Esophagus mucosa (tissue), 1 donor: ENCODE measurements at places on chromosomes 12 and 14. TPM values are rescaled to one million over a fixed set of nuclear protein-coding genes. Genes with fewer than 3 reads are reported as not detected.

- ATAC-seq: no peak
Observed at GRCh38 chr14:58823312-58823711, 185.6 kb downstream of the DACT1 start.

GRCh38 chr12:56021889-56022497, 1.1 kb downstream of the IKZF4 start:
- ATAC-seq: no peak

PSMA6 gene
- total RNA-seq: 188 TPM

- no peak for ATAC-seq
Observed at GRCh38 chr14:53772936-53773335, 183.7 kb downstream of the BMP4 start.

DNA sequence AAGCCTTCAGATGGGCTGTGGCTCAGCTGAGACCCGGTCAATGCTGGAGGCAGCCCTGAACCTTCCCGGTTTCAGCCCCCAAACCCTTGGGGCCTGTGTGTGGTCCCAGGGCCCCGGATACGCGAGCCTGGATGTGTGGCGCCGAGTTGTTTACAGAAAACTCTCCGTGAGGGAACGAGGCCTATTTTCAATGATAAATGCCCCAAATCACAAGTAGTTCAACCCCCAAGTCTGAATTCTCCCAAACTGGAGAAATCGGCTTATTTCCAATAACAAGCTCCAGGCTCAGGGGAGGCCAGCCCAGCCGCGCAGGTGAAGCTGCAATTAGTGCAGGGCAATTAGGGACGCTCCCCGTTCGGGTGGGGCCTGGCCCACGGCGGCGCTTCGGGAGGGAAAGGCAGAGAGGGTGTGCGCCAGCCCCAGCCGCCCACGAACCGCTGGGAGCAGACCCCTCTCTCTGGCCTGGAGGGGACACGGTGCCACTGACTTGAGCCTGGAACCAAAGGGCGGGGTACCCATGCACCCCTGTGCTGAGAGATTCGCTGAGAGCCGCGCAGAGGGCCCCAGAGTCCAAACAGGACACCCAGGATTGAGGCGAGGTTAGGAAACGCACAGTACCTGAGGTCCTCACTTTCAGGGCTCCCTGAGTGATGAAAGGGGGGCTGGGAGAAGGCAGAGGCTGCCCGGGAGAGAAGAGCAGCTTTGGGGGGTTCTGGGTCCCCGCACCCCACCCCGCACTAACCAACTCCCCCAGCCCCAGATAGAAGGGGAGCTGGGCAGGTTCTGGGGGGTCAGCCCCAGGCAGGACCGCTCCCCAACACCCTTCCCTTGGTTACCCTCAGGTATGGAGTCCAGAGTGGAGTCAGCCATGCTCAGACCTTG, 14.2 kb upstream of the ANKRD9 start:
- no peak for ATAC-seq
